ENCODE measurements at places on chromosomes 12 and 14.

- DNase-seq: peak; percentile 63
Measured at GRCh38 chr12:98397323-98398105, 117.9 kb upstream of the TMPO start.

- no peak for DNase-seq
Measured at GRCh38 chr12:61044766-61045165, 1215.4 kb upstream of the USP15 start.

DNA sequence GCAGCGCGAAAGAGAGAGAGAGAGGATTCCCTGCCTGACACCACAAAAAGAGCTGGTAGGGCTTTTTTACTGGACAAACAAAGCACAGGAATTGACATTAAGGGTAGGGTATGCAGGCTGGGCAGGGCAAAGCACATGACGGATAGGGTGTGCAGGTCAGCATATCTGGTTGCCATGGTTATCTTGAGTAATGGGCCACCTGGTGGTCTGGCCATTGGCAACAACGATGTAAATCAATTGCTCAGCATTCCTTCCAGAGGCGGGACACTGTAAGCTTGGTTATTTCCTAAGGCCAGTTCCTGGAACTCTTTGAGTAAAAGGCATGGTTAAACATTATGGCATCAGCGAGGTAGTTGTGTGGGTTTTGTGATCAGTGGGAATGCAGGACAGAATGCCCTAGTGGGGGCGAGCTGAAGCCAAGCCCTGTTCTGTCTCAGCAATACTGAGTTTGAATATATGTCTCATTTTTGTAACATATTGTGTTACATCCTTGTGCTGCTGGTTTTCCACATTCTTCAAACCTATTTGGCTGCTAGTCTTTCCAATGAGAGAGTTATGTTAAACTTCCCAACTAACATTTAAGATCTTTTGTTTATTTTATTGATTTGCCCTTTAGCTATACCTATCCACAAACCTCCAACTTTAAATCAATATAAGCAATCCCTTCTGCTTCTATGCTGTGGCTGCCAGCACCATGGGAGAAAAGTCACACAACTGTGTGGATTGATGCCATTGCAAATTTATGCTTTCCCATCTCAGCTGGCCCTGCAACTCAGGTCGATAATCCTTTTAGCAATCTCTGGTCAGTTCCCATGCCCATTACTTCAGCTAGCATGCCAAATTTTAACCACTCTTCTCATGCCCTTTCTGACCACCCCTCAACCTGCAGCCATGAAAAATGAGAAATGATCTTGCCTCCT is 396.7 kb upstream of the PDE3A start:
- no peak for DNase-seq

GRCh38 chr12:14326699-14327098 is 38.8 kb upstream of the ATF7IP start:
- no peak for DNase-seq

- no peak for DNase-seq
Measured at GRCh38 chr12:63915105-63915800, 70.8 kb downstream of the SRGAP1 start.

- DNase-seq: no peak
Measured at GRCh38 chr12:130031041-130031440, 127.2 kb upstream of the TMEM132D start.

DNA sequence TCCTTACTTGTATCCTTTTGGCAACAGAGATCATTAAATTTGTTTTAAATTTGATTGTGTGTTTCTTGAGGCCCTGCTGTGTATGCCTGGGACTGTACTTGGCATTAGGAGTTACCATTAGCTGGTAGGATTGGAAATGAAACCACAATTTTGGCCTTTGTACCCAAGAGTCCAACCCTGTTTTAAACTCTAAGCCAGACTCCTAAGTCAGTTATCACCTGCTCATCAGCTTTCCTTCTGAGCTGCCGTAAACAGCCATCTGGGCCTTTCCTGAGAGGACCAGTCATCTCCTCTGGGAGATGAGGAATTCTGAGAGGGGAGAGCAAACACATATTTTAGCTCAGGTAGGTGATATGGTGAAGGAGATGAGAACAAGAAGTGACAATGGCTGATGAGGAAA is 74.3 kb upstream of the SRSF5 start:
- no peak for DNase-seq

DNA sequence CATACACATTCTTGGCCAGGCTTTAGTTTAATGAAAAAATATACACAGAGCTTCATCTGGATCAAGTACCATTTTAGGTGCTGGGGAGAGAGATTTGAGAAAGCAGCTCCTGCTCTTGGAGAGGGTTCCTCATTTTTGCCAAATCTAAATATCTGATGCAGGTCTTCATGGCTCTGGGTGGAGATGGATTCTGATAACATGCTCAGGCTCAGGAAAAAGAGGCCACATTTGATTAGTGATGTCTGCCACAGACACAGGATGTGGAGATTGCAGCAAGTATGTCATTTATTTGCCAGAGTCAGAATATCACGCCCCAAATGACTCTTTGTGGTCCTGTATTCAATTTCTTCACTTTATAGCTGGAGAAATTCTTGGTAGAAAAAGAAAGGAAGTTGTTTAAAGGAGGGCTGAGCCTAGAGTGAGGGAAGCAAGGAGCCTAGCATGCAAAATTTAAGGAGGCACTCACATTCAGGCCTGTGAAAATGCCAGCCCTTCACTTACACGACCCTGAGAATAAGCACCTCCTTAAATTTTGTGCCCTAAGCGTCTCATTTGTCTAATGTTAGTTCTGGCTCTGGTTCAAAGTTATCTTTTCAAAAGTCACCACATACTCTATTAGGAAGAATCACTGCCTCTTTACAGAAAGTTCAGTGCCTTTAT is 492.9 kb upstream of the TBX3 start:
- DNase-seq: no peak

GRCh38 chr14:99389174-99389826 is 91.4 kb downstream of the SETD3 start:
- DNase-seq: peak; percentile 21

GRCh38 chr12:124655048-124655697 is 87.8 kb upstream of the NCOR2 start:
- no peak for DNase-seq

DNA sequence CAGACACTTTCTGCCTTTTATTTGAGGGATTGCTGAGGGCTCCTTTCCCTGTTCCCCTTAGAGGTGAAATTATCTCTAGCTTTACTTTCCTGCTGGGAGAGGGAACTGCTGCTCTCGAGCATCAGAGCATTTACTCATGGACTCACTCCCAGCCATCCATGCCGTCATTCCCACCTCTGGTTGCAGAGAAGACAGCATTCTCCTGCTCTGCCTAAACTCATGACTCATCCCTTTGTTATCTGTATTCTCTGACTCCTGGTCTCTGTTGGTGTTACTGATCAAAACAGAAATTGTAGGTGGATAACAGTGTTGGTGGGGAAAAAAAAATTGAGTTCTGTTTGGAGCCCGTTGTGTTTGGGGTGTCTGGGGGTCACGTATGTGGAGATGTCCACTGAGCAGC is 159.3 kb downstream of the TTC8 start:
- DNase-seq: no peak

- DNase-seq: no peak
Measured at GRCh38 chr12:63985456-63985855, 141.0 kb downstream of the SRGAP1 start.

GRCh38 chr14:33933386-33933933 is 17.4 kb downstream of the EGLN3 start:
- DNase-seq: no peak

DNA sequence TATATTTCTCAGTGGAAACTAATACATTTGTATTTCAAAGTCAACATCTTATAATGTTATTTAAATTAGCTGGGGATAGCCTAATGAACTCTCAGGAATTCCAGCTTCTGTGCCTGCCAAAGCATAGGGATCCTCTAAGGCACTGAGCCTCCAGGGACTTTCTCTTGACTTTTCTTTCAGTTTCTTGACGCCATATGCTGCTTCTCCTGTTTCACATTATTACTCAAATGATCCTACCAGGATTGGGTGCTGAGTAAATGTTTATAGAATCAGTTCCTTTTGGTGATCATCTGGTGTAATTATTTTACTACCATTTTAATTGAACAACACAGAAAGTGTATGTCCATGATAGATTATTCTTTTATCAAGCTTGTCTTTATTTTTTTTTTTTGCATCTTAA is 7.9 kb downstream of the METTL25 start:
- DNase-seq: no peak

GRCh38 chr12:97358361-97358760 is 104.2 kb upstream of the RMST start:
- no peak for DNase-seq

DNA sequence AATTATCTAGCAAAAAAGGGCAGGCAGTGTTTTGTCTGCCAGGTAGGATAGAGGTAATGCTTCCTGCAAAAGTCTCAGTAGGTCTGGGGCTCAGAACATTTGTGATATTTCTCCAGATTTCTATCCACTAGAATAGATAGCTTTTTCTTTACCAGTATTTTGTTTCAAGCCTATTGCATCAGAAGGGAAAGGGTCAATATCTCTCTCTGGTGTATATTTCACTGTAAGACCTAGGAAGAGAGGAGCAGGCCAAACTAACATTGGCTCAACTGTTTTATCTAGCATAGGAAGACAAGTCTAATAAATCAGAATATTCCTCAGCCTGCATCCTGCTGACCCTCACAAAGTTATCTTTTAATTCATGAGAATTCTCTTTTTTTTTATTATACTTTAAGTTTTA is 106.7 kb upstream of the DAAM1 start:
- DNase-seq: no peak

DNA sequence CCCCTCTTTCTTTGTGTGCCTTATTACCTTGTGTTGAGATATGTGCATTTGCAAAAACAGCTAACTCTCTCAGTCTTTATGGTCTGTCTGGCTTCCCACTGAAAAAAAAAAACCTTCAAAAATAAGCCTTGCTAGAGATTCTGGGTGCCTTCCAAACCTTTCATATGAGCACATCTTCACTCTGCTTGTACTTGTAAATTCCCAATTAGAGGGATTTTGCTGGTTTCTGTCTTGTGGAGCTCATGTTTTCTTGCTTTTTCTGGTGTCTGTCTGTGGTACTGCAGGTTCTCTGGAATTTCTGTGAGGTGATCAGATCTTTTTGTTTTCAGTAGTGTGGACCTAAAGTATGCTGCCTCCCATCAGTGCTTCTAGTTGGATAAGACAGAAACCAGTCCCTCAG is 100.1 kb downstream of the PIK3C2G start:
- DNase-seq: no peak

DNA sequence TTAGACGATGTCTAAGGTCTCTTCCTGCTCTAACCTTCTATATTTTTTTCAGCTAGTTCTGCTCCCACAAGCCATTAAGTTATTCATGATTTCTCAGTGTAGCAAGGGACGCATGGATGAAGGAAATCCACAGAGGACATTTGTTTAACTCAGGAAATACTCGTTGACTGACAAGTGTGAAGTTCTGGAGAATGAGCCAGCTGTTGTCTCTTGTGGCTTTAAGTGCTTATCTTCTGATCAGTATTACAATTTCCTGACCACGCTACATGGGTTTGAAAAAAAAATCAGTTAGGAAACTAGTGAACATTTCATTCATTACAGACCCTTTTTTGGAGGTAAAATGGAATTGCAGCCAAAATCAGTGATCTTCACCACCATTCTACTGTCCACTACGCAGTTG is 53.1 kb downstream of the GUCY2C start:
- DNase-seq: no peak

GRCh38 chr14:95226801-95227200 is 69.5 kb upstream of the DICER1 start:
- no peak for DNase-seq

- no peak for DNase-seq
Measured at GRCh38 chr14:74893614-74894091, 11.9 kb downstream of the DLST start.

- no peak for DNase-seq
Measured at GRCh38 chr12:53560912-53561589, 53.8 kb upstream of the NPFF start.

DNA sequence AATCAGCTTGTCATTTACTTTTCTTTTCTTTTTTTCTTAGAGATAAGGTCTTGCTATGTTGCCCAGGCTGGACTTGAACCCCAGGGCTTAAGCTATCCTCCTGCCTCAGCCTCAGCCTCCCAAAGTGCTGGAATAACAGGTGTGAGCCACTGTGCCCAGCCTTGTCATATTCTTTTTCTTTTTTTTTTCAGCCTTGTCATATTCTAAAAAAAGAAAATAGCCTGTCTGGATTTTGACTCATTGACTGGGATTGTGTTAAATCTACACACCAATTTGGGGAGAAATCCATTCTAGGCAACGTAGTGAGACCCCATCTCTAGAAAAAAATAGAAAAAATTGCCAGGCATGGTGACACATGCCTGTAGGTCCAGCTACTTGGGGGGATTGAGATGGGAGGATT is 24.1 kb downstream of the ATP5MC2 start:
- no peak for DNase-seq

DNA sequence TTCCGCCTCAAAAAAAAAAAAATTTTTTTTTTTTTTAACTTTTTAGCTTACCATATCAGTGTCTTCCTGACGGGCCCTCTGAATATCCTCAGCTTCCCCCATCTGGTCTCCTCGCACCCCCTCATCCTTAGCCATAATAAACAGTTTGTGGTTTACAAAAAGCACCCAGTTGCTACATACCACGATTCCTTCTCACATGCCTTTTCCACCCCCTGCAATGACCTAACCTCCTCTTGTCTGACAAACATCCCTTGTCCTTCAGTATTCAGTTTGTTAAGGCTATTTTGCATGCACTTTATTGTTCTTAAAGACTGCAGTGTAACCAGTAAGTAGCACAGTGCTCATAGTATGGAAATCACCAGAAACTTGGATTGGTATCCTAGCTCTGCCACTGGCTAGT is 88.5 kb downstream of the PPM1H start:
- DNase-seq: no peak
